ENCODE measurements at places on chromosomes 6 and 20.

DNA sequence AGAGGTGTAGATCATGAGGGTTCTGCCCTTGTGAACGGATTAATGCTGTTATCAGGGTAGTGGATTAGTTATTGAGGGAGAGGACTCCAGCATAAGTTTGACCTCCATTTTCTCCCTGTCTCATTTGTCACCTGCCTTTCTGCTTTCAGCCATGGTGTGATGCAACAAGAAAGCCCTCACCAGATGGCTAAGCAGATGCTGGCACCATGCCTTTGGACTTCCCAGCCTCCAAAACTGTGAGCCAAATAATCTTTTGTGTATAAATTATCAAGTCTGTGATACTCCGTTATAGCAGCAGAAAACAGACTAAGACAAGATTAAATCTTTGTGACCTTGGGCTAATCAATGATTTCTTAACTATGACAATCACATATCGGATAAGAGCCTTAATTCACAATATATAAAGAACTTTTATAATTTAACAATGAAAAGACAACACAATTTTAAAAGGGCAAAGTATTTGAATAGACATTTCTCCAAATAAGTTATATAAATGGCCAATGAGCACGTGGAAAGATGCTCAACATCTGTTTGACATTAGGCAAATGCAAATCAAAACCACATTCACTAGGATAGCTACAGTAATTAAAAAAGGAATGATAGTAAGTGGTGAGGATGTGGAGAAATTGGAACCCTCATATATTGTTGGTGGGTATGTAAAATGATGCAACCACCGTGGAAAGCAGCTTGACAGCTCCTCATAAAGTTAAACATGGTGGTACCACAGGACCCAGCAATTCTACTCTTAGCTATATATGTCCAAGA lies 45.3 kb upstream of the IFNGR1 start:
- no peak for DNase-seq

DNA sequence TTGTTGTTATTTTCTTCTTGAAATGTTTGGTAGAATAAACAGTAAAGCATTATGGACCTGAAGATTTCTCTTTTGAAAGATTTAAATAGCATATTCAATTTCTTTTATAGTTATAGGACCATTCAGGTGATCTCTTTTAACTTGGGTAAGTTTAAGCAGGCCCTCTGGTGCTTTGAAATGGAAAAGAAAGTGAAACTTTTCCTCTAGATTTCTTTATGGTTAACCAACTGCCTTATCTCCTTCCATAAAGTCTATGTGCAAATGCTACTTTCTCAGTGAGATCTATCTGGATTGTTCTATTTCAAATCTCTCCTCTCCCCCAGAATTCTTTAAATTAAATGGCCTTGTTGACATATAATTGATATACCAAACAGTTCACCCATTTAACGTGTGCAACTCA lies 54.0 kb downstream of the PHACTR2 start:
- DNase-seq: no peak

GRCh38 chr20:62875419-62876361 lies 14.1 kb upstream of the TCFL5 start:
- no peak for DNase-seq

GRCh38 chr6:126376682-126377081 lies 36.8 kb downstream of the CENPW start:
- DNase-seq: no peak

DNA sequence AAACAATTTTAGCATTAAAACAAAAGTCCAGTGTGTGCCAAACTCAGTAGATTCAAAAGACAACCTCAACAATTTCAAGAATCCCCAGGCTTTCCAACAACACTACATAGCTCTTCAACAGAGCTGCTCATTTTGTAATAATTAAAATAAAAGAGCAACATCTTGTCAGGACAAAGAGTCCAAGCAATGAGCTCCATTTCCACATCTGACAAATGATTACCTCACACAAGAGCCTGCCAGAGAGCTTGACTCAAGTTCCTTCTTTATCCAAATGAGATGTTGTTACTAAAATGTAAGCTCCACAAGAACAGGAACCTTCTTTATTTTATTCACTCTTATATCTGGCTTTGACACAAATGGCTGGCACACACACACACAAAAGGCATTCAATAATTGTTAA lies 449.8 kb downstream of the HACE1 start:
- no peak for DNase-seq

All from stimulated activated CD8-positive, alpha-beta memory T cell treated with anti-CD3 and anti-CD28 coated beads, Interleukin-15, amount 100 ng/mL, for 24 hours (primary cell).